Vagina (tissue), 2 donors: ENCODE measurements at places on chromosomes 12 and 14.

DNA sequence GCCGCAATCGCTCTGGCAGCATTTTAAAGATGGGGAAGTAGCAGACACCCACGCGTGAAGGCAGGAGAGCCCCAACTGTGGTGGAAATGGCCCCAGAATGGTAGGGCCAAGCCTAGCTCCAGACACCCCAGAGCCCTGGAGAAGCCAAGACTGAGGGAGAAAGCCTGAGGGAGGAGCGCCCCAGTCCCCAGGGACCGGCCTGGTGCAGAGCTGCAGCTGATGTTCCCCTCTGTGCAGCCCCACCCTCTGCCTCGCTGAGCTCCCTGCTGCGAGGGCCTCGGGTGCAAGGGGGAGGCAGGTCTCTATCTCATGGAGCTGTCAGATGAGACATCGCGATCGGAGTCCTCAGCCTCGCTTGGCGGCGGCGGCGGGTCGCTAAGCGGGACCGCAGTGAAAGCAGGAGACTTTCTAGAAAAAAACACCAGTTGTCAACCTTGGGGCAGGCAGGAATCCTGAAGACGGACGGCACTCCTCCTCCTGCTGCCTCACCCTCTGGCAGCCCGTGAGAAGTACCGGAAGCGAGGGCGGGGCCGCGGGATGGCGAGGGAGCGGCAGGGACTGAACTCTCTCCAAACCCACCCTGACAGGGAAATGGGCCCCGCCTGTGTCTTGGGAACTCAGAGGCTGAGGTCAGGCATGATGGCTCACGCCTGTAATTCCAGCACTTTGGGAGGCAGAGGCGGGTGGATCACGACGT is 6.0 kb downstream of the GAPDH start:
- DNase-seq = no peak

GRCh38 chr12:59158066-59158465 is 237.8 kb upstream of the LRIG3 start:
- no peak for DNase-seq

DNA sequence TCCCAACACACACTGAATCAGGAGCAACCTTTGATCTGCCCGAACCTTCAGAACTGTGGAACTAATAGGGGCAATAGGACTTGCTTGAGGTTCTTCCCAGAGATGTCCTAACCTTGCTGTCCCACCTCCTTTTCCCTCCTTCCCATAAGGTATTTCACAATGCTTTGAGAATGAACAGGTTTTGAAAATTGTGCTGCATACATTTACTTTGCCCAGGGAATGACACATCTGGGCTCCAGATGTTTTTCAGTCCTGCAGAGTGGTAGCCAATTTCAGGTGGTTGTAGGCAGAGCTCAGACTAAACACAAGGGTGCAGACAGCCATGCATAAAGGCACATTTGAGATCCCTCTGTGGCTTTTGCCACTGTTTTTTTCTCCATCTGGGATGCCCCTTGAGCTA is 206.7 kb upstream of the PWP1 start:
- no peak for DNase-seq

- no peak for DNase-seq
Observed at GRCh38 chr12:90027889-90028634, 319.4 kb upstream of the ATP2B1 start.

- DNase-seq = no peak
Observed at GRCh38 chr12:99278899-99279298, 368.7 kb upstream of the GARIN6 start.

DNA sequence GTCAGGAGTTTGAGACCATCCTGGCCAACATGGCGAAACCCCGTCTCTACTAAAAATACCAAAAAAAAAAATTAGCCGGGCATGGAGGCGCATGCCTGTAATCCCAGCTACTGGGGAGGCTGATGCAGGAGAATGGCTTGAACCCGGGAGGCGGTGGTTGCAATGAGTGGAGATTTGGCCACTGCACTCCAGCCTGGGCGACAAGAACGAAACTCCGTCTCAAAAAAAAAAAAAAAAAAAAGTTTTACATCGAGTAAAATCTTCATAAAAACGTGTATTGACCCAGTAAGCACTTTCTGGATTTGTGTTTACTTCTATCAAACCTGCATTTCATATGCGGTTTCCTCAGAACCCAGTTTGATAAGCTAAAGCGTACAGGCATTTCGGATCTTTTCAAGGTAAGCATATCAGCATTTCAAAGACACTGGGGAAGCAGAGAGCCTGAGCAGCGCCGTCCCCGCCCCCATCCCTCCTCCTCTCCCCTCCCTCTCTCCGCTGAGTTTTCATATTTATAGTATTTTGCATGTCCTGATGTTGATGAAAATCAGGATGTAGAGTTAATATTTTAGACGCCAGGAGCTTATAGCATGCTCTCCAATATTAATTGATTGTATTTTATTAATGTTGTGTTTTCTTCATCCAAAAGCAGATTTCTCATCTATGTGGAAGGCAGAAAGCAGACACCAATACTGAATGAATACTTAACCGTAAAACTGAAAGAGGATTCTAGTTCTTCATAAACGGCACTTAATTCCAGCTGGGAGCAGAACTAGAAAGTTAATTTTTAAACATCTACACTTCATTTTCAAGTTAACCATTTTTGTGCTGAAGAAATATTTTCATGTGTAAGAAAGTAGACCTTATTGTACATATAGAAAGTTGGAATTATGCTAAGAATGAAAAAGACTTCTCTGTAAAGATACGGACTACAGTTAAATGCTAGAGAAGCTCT is 9.2 kb upstream of the HIP1R start:
- no peak for DNase-seq

DNA sequence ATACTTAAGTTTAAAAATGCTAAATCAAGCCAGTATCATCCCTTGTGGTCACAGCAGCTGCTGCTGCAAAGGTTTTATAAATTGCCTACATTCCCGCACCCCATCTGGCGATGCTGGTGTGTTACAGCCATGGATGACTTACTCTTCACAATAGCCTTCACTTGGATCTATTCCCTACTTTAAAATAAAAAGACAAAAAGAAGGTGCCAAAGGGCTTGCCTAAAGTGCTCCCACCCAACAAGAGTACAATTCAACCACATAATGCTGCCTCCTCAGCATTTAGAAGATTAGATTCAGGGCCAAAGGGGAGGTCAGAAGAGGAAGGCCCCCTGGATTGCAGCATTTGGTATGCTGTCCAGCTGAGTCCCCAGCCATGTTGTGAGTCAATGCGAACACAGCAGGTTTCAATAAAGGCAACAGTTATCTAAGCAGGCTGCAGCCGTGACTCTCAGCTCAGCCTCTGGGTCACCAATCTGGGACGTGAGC is 176.1 kb downstream of the DAD1 start:
- DNase-seq = no peak
